ENCODE measurements at places on chromosomes 2 and 18.

- no peak for DNase-seq
Measured at GRCh38 chr18:72542342-72542741, 1.8 kb downstream of the CBLN2 start.

- no peak for DNase-seq
Measured at GRCh38 chr18:14944838-14945237, 196.9 kb downstream of the ANKRD30B start.

GRCh38 chr2:121284463-121285449 is at the start of gene TFCP2L1:
Gene TFCP2L1 (minus strand): TSS chr2:121285202. CDS start chr2:121285109, 93 bp downstream.
- DNase-seq = no peak

DNA sequence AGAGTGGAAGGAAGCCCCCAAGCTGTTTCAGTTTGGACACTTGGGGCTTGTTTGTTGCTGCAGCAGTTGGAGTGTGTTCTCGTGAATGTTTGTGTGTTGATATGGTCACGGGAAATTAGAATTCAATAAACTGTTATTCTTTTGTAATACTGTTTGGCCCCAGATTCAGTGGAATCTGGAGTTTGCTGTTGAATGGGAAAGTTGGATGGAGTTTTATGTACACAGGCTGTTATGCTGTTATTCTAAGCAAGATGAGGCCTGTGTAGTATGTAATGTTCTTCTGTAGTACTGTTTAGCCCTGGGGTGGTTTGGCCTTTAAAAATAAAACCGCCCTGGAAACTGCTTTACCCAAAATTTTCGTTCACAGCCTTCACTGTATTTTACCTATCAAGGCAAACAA is 810.4 kb upstream of the HS6ST1 start:
- no peak for DNase-seq

- no peak for DNase-seq
Measured at GRCh38 chr2:240418311-240418710, 17.2 kb upstream of the GPC1 start.

- DNase-seq = no peak
Measured at GRCh38 chr2:42324244-42324643, 36.8 kb downstream of the COX7A2L start.

GRCh38 chr2:25926984-25927756 is 48.9 kb upstream of the ASXL2 start:
- peak; percentile 55 for DNase-seq

DNA sequence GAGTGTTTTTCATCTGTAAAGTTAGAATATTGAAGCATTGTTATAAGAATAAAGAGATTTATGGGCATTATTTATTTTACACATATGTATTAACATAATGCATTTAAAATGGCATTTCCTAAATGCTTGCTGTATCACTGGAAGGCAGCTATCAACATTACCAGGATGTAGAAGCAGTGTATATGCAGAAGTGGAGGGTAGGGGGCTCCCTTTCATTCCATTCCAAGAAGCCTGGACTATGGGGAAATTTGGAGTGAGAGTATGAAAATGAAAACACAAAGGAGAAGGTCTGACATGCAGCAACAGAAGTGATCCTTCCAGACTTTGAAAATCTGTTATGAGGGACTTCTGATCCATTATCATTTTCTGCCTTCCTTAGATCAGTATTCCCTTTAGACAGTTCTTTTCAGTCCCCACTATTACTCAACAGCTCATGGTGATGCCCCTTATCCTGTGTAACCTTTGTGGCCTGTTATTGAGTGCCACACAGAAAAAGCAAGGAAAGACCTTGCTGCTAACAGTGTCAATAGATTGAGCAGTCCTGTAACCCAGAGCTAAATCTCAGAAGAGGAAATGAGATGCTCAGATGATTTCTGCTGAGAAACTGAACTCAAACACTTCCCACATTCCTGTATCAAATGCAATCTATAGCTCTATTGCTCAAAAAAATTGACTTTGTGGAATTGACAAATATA is 216.6 kb downstream of the HNMT start:
- no peak for DNase-seq

GRCh38 chr2:156903335-156903734 is 354.2 kb upstream of the GALNT5 start:
- no peak for DNase-seq

- DNase-seq = peak; percentile 95
Measured at GRCh38 chr2:240819858-240820606, at the start of gene KIF1A. Gene KIF1A (minus strand): TSS chr2:240820219. CDS start chr2:240797752, 22,467 bp downstream.

GRCh38 chr2:219028996-219029828 is 12.1 kb downstream of the CFAP65 start:
- DNase-seq = no peak

DNA sequence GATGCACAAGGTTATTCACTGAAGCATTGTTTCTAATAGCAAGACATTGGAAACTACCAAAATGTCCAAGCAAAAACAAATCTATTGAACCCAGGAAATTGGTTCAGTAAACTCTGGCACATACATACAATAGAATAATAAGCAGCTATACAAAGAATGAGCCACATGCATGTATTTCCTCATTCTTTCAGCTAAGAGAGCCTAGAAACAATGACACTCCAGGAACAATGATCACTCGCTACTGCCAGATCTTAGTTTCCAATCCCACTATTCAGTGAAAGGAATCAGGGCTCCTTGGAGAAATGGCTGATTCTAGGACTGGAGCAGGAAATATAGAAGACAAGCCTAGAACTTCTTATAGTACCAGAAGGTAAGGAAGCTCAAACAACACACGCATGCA is 221.9 kb upstream of the AGAP1 start:
- no peak for DNase-seq

DNA sequence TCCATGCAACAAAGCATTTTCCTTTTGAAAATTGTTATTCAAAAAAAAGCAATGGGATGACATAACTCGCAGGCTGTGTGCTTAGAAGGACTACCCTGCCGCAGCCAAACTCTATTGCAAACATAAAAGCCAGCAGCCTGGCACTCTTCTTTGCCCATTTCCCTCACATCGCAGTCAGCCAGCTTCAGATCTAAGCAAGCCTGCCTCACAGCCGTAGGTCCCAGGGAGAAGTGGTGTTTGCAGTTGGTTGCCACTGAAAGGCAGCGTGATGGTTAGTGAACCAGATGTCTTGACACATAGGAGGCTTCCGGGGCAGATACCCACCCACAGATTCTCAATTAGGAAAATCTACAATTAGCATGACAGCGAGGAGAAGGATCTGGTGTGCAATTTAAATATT is 655.2 kb downstream of the RNF144A start:
- no peak for DNase-seq

- DNase-seq = no peak
Measured at GRCh38 chr18:75981102-75981501, 513.9 kb downstream of the ZNF516 start.

- no peak for DNase-seq
Measured at GRCh38 chr18:27206411-27206810, 21.3 kb upstream of the CHST9 start.

GRCh38 chr18:31233621-31234275 is 71.1 kb upstream of the DSC1 start:
- no peak for DNase-seq
